ENCODE measurements at places on chromosomes 13 and 19.

GRCh38 chr13:76723551-76724232 is 162.5 kb downstream of the KCTD12 start:
- no peak for DNase-seq

GRCh38 chr19:55276720-55277430 is 3.0 kb downstream of the HSPBP1 start:
- DNase-seq, result no peak

- DNase-seq, result no peak
Measured at GRCh38 chr13:109251956-109252355, 534.4 kb downstream of the IRS2 start.

DNA sequence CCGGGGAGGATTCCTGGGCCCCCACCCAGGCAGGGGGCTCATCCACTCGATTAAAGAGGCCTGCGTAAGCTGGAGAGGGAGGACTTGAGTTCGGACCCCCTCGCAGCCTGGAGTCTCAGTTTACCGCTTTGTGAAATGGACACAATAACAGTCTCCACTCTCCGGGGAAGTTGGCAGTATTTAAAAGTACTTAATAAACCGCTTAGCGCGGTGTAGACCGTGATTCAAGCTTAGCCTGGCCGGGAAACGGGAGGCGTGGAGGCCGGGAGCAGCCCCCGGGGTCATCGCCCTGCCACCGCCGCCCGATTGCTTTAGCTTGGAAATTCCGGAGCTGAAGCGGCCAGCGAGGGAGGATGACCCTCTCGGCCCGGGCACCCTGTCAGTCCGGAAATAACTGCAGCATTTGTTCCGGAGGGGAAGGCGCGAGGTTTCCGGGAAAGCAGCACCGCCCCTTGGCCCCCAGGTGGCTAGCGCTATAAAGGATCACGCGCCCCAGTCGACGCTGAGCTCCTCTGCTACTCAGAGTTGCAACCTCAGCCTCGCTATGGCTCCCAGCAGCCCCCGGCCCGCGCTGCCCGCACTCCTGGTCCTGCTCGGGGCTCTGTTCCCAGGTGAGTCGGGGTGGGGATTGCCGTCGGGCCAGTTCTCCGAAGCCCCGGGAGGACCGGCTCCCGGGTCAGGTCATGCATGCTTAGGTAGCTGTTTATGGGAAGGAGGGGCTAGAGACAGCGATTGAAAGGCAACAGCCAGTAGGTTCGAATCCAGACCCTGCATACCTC is at the start of gene ICAM1:
Gene ICAM1, plus strand, starts transcription at position 505 of the 779 bp plus-strand sequence. Its CDS starts 40 bp downstream, at position 545.
- DNase-seq, result peak; percentile 94

- DNase-seq, result no peak
Measured at GRCh38 chr19:49764341-49764740, 1.2 kb upstream of the TSKS start.

GRCh38 chr13:48296528-48296927 is 7.0 kb upstream of the RB1 start:
- no peak for DNase-seq

GRCh38 chr19:49680421-49681351 is 3.6 kb downstream of the PRMT1 start:
- DNase-seq, result peak; percentile 97

DNA sequence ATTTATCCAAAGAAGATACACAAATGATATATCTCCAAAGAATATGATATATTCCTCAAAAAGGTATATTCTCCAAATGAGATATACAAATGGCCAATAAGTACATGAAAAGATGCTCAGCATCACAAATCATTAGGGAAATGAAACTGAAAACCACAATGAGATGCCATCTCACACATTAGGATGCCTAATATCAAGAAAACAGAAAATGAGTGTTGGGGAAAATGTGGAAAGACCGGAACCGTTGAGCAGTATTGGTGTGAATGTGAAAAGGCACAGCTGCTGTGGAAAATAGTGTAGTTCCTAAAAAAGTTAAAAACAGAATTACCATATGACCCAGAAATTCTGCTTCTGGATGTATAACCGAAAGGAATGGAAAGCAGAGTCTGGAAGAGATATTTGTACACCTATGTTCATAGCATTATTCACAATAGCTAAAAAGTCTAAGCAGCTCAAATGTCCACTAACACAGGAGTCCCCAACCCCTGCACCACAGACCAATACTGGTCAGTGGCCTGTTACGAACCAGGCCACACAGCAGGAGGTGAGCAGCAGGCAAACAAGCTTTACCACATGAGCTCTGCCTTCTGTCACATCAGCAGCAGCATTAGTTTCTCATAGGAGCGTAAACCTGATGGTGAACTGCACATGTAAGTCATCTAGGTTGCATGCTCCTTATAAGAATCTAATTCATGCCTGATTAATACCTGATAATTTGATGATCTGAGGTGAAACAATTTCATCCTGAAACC is 291.9 kb downstream of the PCDH20 start:
- no peak for DNase-seq

DNA sequence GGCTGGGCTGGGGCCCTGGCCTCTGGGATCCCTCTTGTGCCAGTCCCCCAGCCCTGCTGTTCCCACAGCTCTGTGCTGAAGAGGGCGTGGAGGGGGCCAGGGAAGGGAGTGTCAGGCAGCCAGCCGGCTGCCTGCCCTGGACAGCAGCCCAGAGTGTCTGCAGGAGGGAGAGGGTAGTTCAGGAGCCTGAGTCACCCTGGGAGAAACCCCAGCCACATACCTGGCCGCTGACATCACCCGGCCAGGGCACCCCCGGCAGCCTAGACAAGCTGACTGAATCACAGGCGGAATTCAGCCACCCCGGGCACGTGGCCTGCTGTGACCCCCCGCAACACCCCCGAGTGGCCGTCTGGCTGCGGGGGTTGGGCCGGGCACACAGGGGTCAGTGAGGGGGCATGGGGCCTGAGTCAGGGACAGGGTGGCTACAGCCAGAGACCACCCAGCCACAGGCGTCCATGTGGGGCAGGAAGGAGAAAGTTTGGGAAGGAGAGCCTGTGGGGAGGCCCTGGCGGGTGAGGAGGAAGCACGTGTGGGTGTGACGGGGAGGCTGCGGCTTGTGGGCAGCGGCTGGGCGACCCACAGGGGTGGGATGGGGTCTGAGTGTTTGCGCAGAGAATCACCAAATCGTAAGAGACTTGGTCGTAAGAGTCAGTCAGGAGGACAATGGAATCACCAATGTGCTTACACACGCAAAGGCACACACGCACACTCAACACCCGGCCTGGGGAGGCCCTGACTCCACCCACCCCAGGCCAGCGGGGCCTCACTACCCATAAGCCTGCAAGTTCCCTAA is 11.9 kb upstream of the FOSB start:
- peak; percentile 93 for DNase-seq

DNA sequence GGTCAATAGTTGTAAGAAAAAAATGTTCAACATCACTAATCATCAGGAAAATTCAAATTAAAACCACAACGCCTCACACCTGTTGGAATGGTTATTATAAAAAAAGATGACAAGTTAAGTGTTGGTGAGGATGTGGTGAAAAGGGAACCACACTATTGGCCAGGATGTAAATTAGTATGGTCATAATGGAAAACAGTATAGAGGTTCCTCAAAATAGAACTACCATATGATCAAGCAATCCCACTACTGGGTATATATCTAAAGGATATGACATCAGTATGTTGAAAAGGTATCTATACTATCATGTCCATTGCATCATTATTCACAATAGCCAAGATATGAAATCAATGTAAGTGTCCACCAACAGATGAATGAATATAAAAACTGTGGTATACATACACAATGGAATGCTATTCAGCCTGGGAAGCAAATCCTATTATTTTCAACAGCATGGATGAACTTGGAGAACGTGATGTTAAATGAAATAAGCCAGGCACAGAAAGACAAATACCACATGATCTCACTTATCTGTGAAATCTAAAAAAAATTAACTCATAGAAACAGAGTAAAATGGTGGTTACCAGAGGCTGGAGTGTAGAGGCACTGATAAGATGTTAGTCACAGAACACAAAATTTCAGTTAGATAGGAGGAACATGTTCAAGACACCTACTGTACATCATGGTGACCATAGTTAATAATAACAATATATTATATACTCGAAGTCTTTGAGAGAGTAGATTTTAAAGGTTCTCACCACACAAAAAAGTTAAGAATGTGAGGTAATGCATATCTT is 56.6 kb downstream of the TBC1D4 start:
- no peak for DNase-seq

DNA sequence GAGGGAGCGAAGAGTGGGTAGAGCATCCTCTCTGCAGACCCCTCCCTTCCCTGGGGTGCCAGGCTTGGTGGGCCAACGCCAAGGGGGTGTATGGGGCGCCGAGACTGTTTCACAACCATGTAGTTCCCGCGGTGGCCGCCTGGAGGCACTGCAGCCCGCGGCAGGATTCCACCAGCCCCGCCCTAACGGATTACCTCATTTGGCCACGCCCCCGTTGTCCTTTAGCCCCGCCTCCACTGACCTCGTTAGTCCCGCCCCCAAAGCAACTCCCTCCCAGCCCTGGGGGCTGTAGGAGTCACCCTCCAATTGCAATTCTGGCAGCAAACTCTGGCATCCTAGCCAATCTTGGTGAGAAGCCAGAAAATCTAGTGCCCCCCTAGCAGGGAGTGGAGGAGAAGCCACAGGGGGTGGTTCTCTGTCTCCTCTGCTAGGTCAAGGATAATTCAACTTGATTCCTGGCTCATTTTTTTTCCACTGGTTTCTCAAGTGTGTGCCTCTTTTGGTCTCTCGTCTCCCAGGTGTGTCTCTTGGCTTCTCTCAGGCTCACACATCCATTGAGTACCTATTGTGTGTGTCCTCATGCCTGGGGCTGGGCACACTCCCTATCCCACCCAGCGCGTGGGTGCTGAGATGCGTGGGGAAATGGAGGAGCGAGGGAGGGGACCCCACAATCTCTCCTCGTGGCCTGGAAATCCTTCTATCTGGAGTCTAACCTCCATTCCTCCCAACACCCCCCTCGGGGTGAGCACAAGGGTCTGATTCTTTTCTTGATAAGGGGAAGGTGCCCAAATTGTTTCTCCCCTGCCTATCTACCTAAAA is 2.0 kb downstream of the OLFM2 start:
- peak; percentile 84 for DNase-seq

- DNase-seq, result no peak
Measured at GRCh38 chr13:101903890-101904289, 451.4 kb downstream of the ITGBL1 start.

DNA sequence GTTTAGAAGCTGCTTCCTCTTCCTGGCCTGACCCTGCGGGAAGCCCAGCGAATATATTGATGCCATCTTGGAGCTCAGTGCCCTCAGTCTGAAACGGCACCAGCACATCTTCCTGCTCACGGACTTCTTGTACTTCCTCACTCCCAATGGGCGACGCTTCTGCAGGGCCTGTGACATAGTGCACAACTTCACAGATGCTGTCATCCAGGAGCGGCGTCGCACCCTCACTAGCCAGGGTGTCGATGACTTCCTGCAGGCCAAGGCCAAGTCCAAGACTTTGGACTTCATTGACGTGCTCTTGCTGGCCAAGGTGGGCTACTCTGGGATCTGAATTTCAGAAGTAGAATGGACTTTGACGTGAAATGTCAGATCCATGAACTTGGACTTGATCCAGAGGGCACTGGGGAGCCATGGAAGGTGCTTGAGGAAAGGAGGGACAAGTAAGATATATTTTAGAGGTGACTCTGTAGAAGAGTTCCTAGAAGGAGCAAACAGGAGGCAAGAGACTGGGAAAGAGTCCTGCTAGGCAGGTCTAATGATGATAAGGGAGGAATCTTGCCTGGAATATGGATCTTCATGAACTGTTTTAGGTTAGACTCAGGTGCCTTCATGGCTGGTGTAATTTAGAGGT is 38.4 kb upstream of the CYP4F8 start:
- no peak for DNase-seq

GRCh38 chr19:49436381-49437017 is 4.8 kb downstream of the SLC17A7 start:
- no peak for DNase-seq

DNA sequence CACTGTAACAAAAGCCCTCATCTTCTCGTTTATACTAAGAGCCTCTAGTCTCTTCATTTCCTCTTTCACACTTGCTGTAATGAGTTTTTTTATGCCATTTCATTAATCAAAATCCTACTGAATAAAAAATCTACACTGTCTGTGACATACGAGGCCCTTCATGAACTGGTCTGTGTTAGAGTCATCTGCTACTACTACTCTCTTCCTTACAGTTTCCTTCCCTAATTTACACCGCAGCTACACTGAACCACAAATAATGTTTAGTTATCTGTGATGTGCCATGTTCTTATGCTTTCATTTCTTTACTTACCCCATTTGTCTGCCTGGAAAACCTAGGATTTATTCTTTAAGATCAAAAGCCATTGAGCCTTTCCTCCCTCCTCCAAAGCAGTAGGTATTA is 16.0 kb downstream of the UFM1 start:
- DNase-seq, result no peak

- DNase-seq, result peak; percentile 85
Measured at GRCh38 chr19:1862424-1863327, 703 bp downstream of the KLF16 start.

DNA sequence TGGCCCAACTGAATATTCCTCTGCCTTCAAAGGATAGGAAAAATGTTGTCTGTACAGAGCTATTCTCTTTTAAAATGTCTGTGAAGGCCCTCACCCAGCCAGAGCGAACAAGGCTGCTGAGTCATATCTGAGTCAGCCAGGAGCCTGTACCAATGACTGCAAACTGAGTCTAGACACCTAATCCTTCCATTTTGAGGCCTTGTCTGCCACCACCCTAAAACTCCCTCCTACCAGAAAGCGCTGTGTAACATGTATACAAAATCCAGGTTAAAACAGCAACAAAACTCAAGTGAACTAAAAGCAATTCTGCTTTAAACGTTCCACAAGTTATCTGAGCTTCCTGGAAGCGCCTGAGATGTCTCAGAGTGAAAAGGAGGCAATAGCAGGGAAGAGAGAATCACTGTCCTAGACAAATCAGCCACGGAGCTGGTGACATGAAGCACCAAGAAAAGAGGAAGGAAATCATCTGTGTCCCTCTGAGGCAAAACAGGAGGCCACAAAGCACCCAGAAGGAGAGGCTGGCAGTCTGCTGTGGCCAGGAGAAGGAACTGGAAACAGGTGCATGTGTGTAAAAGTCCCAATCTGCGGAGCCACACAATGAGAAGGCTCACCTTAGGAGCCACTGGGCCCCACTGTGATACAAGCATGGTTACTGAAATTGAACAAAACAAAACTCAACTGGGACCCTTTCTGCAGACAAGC is 10.2 kb downstream of the DHRS12 start:
- DNase-seq, result no peak

DNA sequence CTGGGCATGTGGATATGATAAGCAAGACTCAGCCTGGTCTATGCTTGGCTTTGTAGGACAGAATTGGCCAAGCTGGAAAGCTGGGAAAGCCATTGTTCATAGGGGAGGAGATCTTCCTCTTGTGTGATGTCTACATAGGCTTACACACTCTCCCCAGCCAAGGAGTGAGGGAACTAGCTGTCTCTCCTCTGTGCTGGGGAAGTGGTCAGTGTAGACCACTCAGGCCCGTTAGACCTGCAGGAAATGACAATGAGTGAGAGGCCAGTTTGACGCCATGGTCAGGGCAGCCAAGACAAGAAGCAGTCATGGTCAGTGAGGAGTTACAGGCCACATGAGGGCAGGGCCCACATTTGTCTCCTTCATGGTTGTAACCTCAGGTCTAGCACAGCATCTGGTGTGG is 159.1 kb upstream of the KL start:
- no peak for DNase-seq
